ENCODE measurements at places on chromosomes 13 and 19.
A peak's percentile ranks its signal among the peaks of the same experiment; 100 is the strongest.

DNA sequence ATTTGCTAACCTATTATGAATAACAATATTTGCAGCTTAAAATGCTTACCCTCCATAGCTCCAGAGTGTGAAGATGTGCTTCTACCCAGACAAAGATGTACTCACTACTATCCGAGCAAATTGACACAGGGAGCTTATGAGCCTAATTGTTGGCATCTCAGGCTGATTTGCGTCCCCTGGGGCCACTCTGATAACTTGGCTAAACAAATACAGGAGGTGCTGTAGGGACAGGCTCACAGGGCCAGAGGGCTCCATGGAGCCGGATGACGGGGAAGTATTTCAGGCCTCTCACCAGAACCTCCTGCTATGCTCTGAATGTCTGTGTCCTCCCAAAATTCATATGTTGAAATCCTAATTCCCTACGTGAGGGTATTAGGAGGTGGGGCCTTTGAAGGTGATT lies 26.7 kb upstream of the C19orf12 start:
- DNase-seq, result no peak

- DNase-seq, result no peak
Measured at GRCh38 chr19:3175781-3176714, 2.5 kb upstream of the S1PR4 start.

GRCh38 chr19:34109596-34109995 lies 62.7 kb upstream of the LSM14A start:
- DNase-seq, result no peak

DNA sequence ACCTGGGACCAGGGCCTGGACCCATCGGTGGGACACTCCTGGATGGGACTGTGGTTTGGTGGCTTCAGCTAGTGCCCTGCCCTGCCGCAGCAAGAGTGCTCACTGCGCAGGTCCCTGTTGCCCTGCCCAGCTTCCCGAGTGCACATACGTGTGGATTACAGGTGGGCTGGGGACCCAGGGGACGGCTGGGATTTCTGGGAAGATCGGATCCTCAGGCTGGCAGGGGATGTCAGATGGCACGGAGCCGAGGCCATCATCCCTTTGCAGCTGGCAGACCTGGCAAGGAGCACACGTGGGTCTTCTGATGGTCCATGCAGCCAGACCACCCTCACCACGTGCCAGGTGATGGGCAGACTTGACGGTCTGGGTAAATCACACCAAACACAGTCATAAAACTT lies 69.3 kb downstream of the CHST8 start:
- DNase-seq, result no peak

DNA sequence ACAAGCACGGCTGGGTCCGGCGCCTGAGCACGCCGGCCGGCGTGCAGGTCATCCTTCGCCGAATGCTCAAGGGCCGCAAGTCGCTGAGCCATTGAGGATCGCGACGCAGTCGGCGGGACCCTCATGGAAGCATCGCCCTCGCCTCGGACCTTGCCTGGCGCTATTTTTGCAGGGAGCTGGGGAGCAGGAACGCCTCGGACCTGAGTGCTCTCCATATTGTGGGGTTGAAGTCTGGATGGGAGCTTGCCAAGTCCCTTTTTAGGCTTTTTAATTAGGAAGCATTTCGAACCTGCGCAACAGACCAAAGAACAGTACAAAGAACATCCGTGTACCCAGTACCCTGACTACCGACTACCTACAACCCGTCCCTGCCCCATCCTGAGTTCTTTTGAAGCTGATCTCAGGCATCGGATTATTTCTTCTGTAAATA lies 628 bp downstream of the MRPL34 start:
- no peak for DNase-seq

DNA sequence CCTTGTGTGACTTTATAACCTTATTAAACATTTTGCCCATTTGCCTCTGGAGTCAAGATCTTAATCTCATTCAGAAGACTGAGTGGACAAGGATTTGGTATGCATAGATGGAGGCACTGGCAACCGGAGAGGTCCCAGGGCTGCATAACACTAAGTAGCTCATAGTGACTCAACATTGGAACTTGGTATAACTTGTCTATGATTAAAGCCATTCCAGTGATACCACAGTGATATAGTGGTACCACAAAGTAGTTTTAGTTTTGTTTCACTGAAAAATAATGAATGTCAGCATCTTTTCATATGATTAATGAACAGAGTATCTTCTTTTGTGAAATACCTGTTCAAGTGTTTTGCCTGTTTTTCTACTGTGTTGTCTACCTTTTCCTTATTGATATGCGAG lies 26.4 kb downstream of the CDK8 start:
- DNase-seq, result no peak

- no peak for DNase-seq
Measured at GRCh38 chr19:53642381-53643099, 10.7 kb downstream of the DPRX start.

- no peak for DNase-seq
Measured at GRCh38 chr13:75744127-75744526, 108.0 kb downstream of the LMO7 start.

GRCh38 chr13:41709511-41709910 lies 251.4 kb downstream of the VWA8 start:
- DNase-seq, result no peak

- no peak for DNase-seq
Measured at GRCh38 chr13:109673477-109673876, 112.9 kb downstream of the IRS2 start.

- DNase-seq, result no peak
Measured at GRCh38 chr19:3234800-3235199, 10.3 kb downstream of the CELF5 start.

DNA sequence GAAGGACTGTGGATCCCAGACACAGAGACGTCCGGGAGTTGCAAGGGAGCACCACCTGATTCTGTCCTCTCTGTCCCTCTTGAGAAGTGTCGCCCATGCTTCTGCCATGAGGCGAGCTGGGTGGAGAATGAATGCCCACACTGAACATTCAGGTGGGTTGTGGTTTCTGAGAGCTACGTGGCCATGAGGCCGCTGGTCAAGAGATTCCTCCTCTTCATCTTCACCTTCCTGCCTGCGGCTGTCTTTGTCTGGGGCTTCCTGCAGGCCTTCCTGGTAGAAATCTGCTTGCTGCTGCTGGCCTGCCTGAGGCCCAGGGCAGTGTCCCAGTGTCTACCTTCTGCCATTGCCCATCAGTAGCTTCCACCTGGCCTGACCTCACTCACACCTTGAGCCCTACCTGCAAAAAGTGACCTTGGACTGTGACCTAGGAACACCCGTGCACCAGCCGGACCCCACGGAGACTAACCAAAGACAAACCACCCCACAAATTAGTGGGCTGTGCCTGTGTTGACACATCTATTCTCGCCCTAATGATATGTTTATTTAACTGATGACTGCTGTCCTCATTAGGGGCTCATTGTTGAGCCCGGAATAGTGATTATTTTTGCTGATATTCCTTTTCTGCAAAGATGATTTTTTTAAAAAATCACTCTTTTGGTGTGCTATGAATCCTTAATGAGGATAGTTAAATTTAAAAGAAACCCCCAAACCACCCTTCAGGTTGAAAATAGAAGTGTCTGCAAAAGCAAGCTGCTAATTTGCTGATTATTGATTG lies 38.7 kb upstream of the ZNF536 start:
- no peak for DNase-seq

DNA sequence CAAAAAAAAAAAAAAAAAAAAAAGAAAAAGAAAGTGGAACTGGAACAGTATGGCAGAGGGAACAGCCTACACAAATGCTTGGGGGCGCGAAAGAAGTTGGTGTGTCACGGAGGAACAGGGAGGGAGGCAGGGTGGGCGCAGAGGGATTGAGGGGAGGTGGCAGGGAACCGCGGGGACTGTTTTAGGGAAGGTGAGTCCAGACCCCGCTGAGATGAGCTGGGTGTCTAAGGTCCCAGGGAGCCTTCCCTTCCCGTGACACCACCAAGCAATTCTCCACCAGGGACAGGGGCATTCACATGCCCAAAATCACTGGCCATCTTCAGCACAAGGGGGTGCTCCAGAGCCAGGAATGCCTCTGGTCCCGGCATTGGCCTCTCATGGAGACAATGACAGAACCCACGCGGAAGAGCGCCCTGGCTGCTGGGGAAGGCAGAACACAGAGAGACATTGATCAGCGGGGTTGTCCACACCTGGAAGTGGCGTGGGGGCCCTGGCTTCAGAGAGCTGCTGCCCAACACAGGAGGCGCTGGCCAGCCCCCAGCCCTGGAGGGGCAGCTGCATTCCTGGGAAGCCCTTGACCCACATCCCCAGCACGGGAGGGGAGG lies 6.9 kb downstream of the PEAK3 start:
- no peak for DNase-seq

- DNase-seq, result no peak
Measured at GRCh38 chr19:35276706-35277281, 5.5 kb upstream of the HAMP start.

GRCh38 chr19:338421-338820 lies 6.2 kb downstream of the MIER2 start:
- DNase-seq, result no peak

DNA sequence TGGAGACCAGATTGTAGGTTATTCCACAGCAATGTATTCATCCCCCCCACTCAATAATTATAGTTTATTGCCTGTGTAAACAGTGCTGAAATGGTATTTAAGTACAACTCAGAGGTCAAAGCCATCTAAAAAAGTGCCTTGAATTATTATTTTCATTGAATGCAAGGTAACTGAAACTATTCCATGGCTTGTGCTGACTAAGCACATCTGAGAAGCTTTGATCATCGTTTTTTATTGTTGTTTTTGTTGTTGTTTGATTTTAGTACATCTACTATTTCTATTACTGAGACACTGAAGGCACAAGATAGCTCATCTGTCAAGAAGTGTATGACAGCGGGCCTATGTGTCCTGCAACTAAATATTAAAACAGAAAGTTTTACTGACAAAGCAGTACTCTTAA lies 308.0 kb downstream of the OXGR1 start:
- no peak for DNase-seq

GRCh38 chr19:7866399-7867091 lies 7.6 kb downstream of the PRR36 start:
- DNase-seq, result no peak

DNA sequence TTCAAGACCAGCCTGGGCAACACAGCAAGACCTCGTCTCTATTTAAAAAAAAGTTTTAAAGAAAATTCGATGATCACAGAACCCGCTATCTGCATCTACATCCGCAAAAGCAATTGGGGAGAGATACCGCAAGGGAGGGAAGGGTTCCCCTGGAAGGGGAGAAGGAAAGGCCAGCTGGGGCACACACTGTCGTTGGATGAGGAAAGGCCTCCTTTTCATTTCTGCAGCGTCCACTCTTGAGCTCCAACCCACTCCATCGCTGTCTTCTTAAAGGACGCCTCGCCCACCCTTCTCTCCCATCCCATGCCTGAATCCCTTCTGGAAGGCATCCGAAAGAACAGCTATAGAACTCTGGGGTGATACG lies 3.2 kb upstream of the PRKCG start:
- DNase-seq, result no peak

GRCh38 chr13:87676254-87677042 lies 5.3 kb downstream of the SLITRK5 start:
- no peak for DNase-seq

GRCh38 chr13:48965736-48966135 lies 10.0 kb upstream of the FNDC3A start:
- DNase-seq, result no peak

GRCh38 chr13:75585153-75585552 lies 35.6 kb downstream of the UCHL3 start:
- no peak for DNase-seq

GRCh38 chr13:90768116-90768515 lies 579.4 kb upstream of the MIR17HG start:
- DNase-seq, result no peak

- peak; percentile 78 for DNase-seq
Measured at GRCh38 chr19:1066748-1067340, at the start of gene ARHGAP45. TSS of gene ARHGAP45 (plus strand) at chr19:1067167. CDS start at chr19:1067406, 239 bp downstream.

GRCh38 chr13:111325146-111325890 lies 4.9 kb downstream of the TEX29 start:
- DNase-seq, result no peak

DNA sequence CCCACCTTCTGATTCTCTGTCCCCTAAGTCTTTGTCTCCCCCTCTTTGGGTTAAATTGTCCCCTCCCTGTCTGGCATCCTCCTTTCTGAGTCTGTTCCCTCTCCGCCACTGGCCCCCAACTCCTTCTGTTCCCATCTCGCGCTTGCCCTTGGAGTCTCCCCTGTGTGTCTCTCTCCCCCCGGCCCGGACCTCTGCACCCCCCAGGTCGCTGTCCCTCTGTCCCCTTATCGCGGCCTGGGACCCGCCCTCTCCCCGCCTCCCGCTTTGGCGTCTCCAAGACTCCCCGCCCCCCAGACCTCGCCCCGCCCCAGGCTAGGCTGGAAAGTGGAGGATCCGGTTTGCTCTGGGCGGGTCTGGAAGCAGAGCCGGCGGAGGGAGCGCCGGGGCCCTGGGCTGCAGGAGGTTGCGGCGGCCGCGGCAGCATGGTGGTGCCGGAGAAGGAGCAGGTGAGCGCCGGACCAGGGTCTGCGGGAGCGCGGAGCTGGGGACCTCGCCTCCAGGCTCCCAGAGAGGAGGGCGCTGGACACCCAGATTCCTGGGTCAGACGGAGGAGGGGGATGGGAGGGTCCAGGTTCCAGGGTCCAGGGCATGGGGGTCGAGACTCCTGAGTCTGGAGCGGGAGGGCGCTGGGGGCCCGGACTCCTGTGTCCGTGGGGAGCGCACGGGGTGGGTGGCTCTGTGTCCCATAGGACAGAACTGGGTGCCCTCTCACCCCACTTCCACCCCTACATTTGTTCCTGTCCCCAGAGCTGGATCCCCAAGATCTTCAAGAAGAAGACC lies at the start of gene TRPM4:
TRPM4 (plus strand) TSS at position 348 of the 780 bp plus-strand sequence; CDS start at position 423, 75 bp downstream.
- DNase-seq, result peak; percentile 13

DNA sequence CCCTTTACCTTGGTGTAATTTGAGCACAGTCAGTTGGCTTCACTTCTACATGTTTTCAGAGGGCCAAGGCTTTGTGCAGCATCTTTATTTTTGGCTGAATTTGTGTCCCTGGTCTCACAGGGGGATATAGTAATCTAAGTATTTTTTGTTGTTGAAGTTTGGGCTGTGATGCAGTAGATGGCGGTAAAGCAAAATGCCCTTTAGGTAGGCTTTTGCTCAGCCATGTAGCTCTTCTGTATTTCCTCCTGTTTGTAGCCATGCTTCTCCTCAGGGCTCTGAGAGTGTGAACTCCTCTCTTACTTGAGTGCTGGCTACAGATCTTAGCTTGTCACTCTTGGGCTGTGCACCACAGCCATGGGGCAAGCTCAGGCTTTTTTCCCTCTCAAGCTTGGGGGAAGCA lies 328.6 kb downstream of the SLITRK5 start:
- DNase-seq, result no peak

GRCh38 chr13:113275387-113275786 lies 21.7 kb upstream of the LAMP1 start:
- no peak for DNase-seq

DNA sequence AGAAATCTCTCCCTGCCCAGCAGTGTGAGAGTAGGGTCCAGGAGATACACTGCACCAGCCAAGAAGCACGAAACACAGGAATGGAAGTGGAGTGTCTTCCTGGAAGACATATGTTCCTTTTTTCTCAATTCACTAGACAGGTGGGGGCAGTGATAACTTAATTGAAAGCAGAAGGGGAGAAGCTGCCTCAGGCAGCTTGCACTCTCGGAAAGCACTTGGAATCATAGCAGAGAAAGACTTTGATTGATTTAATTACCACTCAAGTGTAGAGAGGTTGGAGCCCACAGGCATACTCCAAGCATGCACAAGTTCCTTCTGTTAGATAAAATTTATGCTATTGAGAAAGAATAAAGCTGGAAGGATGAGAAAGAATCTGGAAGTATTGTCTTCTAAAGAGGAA lies 249.4 kb downstream of the SLITRK6 start:
- no peak for DNase-seq

- no peak for DNase-seq
Measured at GRCh38 chr19:19458110-19458816, 52.8 kb downstream of the GATAD2A start.

Data from activated T-helper 9 cell treated with anti-CD3 and anti-CD28 coated beads, Interleukin-2, amount 50 U/mL, for 16 hours (primary cell).